ENCODE measurements at places on chromosomes 13 and 19. TPM values are rescaled to one million over a fixed set of nuclear protein-coding genes. Genes with fewer than 3 reads are reported as not detected.

DNA sequence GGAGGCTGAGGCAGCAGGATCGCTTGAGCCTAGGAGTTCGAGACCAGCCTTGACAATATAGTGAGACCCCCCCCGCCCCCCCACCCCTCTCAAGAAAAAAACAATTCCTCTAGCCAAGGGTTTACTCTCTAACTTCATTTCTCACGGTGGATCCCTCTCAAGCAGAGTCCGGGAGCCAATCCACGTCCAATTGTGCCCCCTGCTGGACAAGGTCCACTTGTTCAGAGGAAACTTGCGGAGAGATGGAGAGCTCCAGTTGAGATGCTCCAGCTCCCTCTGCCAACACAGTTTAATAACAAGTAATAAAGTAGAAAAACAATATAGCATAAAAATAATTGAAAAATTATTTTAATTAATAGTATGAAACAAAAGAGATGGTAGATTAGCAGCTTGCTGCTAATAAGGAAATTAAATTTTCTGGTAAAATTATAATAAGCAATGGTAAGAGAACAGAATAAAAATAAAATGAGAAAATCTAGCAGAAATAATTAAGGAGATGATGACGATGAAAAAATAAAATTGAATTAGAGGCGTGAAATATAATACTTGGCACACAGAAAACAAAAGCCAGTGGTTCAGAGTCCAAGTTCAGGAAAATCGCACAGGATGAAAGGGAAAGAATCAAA is 14.5 kb upstream of the SIGLEC14 start:
- DNase-seq, result peak; percentile 64

- peak; percentile 89 for DNase-seq
Measured at GRCh38 chr19:54463531-54464043, at the start of gene LENG9. Gene LENG9 (minus strand): TSS chr19:54463778. CDS start chr19:54463526, 252 bp downstream.

CEACAM1 gene
- polyA plus RNA-seq, result 13.8 TPM

- no peak for DNase-seq
Measured at GRCh38 chr13:108273429-108274118, 4.1 kb downstream of the TNFSF13B start.

DNA sequence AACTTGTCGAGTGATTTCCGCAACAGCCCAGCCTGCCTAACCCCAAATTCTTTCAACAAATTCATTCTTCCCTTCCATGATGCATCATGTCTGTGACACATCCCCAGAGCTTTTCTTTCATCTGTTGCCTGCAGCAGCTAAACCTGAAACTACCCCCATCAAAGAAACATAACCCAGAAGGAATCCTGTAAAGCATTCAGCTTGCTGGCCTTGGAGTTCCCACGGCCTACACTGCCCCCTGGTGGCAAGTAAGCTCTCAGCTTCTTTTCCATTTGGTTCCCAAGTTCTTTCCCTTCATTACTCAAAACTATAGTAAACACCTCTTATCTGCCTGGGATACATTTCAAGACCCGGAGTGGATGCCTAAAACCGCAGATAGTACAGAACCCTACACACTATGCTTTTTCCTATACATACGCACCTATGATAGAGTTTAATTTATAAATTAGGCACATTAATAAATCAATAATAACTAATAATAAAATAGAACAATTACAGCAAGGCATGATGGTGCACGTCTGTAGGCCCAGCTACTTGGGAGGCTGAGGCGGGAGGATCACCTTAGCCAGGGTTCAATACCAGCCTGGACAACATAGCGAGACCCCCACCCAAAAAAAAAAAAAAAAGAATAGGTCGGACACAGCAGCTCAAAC is 7.4 kb downstream of the ETHE1 start:
- no peak for DNase-seq

UPK1A gene
- 30.7 TPM for polyA plus RNA-seq

- DNase-seq, result no peak
Measured at GRCh38 chr13:50645092-50645491, 198.4 kb downstream of the DLEU7 start.

DNA sequence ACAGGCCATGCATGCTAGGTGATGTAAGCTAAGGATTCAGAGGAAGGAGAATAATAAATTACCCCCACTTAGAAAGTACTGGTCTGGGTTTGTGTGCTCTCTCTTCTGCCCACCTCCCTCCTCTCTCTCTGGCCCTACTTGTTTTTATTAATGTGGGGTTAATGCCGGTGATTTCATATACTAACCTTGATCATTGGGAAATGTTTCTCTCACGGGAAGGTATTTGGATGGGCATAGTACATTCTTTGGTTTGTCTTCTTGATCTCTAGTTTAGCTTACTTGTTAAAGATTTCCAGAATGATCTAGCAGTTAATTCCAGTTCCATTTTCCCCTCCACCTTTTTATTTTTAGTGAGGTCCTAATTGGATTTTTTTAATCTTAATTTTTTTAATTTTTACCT is 24.6 kb downstream of the ARHGAP35 start:
- DNase-seq, result no peak

DNA sequence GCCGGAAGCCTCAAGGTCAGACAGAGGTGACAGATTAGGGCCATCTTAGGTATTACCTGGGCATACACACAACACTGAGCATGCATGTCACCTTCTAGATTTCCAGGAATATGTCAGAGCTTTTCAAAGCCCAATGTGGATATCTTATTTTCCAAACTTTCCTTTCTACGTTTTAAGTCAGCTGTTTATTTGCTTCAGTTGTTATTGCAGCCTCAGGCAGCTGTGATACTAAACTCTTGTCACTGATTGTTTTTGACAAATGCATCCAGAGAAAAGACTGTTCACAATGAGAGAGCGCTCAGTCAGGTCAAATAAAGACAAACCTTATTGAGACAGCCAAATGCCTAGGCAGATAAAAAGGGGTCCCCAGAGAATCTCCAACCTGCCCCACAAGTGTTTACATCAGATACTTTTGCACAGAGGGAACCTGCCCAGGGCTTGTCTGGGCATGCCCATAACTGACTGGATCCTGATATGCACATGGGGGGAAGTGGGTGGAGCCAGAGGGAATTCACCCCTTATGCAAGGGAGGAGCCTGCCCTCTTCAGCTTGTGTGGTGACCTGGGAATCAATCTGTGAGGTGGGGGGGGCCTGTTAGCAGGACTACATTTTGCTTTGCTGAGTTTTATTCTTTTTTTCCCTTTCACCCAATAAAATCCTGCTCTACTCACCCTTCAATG is 28.5 kb downstream of the MED4 start:
- DNase-seq, result no peak

FUT1 gene
- polyA plus RNA-seq, result 3.1 TPM

DNA sequence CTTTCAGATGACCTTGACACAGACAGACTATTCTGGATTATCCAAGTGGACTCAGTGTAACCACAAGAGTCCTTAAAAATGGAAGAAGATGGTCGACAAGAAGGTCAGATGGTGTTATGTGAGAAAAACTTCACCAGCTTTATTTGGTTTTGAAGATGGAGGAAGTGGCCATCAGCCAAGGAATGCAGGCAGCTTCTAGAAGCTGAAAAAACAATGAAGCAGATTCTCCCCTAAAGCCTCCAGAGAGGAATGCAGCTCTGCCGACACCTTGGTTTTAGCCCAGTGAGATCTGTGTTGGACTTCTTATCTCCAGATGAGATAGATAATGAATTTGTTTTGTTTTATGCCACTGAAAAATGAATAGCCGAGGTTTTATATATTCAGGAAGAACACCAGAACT is 501.5 kb downstream of the DCT start:
- DNase-seq, result no peak

GRCh38 chr13:90412980-90413379 is 934.5 kb upstream of the MIR17HG start:
- DNase-seq, result no peak

DNA sequence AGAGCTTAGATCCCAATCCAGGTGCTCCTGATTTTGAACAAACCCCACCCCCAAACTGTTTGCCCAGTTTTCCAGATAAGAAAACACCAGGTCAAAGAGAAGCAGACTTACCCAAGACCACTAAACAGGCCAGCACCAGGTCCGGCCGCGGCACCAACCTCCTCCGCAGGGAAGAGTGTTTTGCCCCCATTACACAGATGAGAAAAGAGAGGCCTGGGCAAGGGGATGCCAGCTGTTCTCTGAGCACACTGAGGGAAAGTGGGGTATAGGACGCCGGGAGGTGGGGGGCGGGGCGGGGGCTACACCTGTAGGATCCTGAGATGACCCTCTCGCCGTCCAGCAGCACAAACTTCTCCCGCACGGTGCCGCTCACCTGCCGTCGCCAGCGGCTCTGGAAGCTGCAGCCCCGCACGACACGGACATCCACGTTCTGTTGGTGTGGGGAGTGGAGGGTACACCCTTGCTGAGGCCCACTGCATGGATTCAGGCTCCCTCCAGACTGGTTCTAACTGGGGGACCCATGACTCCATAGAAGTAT is 3.1 kb downstream of the SPACA4 start:
- no peak for DNase-seq

ZNF577 gene
- 41.2 TPM for polyA plus RNA-seq

GRCh38 chr19:28936001-28936400 is 276.9 kb downstream of the UQCRFS1 start:
- DNase-seq, result no peak

DNA sequence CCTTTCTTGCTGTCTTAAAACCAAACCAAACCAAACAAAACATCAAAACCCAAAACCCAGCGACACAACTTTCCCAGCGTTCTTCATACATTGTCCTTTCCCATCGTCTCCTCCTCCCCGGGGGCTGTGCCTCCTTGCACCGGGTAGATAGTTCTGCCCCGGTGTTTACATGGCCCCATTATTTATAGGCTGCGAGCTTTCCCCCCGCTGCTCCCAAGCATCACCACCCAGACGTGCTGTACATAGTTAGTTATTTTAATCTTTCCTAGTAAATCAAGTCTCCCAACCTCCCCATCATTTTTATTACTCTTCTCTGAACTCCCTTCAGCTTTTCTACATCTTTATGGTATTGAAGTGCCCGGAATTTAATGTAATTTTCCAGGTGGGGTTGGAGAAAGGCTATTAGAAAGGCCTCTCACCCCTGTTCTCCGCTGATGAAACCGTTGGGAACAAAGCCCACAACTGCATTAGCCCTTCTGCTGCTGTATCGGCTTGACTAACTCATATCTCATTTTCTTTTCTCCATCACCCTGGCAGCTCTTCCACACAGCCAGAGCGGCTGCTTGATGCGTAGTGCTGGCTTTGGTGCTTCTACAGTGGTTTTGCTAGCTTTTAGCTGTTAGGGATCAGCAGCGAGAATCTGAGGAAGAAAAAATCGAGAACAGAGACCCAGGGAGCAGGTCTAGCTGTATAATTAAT is 53.1 kb downstream of the FGF9 start:
- DNase-seq, result no peak

SGTA gene
- 52.9 TPM for polyA plus RNA-seq

DNA sequence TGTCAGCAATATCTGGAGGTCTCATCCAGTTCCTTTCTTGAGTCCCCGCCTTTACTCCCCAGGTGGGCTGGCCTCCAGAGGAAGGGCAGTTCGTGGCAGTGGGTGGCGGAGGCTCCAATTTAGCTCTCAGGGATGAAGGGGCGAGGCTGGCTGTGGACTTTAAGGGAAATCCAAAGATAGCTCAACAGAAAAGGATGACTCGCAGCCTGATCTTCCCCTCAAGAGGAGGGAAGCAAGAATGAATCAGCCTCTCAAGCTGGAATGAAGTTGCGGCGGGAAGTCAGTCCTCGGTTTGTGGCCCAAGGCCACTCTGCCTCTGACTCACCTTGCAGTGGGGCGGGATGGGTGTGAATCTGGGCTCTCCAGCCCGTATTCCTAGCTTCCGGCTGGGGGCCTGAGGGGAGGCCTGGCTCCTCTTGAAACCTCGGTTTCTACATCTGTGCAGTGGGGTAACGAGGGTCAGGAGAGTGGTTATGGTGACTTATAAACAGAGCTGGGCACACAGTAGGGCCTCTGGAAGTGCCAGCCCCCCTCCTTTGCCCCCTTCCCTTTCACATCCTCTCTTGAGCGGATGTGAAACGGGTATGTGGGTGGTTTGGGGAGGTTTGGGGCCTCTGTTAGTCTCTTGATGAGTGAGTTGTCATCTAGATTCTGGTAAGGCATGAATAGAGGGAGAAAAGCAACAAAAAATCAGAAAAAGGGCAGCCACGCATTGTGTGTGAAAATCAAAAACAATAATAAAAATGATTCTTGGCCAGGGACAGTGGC is 10.5 kb upstream of the SMG9 start:
- DNase-seq, result no peak

- no peak for DNase-seq
Measured at GRCh38 chr19:428149-428548, 19.2 kb upstream of the C2CD4C start.

All from left renal pelvis (tissue), 4 donors.